ENCODE measurements at places on chromosomes 4 and X. TPM values are rescaled to one million over a fixed set of nuclear protein-coding genes. Genes with fewer than 3 reads are reported as not detected.

Gene GAK
- total RNA-seq: 56.5 TPM

Gene ETFDH
- total RNA-seq: 20.2 TPM

Gene SUPT20HL1
- not detected for total RNA-seq

Gene CXCL5
- 3.4 TPM for total RNA-seq

Gene RAB39B
- 0.06 TPM for total RNA-seq

Gene CSAG1
- not detected for total RNA-seq

Gene RTL3
- total RNA-seq: not detected

Gene IRS4
- total RNA-seq: not detected

Gene SLC49A3
- 11.0 TPM for total RNA-seq

Gene MAGEA10
- total RNA-seq: not detected

Gene LEF1
- 0.19 TPM for total RNA-seq

Gene LINC00632
- total RNA-seq: 50.2 TPM

Gene SPACA5
- not detected for total RNA-seq

Gene BGN
- 356 TPM for total RNA-seq

Gene MAB21L2
- not detected for total RNA-seq

Gene MOSPD2
- 6.9 TPM for total RNA-seq

Gene MGST2
- 16.0 TPM for total RNA-seq

Gene NXF2
- not detected for total RNA-seq

Gene TRIM2
- total RNA-seq: 19.0 TPM

Gene MAP7D2
- total RNA-seq: 0.34 TPM

Gene TDO2
- total RNA-seq: 1.0 TPM

Gene BEX2
- not detected for total RNA-seq

Gene DMP1
- not detected for total RNA-seq

Gene IL2
- total RNA-seq: not detected

Gene GPR82
- not detected for total RNA-seq

Gene ADGRG4
- not detected for total RNA-seq

Gene PFKFB1
- total RNA-seq: not detected

Gene SEPTIN6
- total RNA-seq: 9.5 TPM

Gene GLRA3
- total RNA-seq: not detected

Gene TCP11X2
- total RNA-seq: not detected

Gene SLIT2
- 7.7 TPM for total RNA-seq

Gene ARX
- total RNA-seq: not detected

Gene GAGE13
- not detected for total RNA-seq

Gene ERVMER34-1
- not detected for total RNA-seq

Gene CD40LG
- total RNA-seq: not detected
